HCT116 (cell line): ENCODE measurements at places on chromosomes 3 and 15.
A peak's percentile ranks its signal among the peaks of the same experiment; 100 is the strongest.

GRCh38 chr15:66477011-66477410 is 20.6 kb downstream of the SNAPC5 start:
- no peak for DNase-seq

GRCh38 chr3:134197681-134198261 is 52.9 kb downstream of the RYK start:
- peak; percentile 39 for DNase-seq

DNA sequence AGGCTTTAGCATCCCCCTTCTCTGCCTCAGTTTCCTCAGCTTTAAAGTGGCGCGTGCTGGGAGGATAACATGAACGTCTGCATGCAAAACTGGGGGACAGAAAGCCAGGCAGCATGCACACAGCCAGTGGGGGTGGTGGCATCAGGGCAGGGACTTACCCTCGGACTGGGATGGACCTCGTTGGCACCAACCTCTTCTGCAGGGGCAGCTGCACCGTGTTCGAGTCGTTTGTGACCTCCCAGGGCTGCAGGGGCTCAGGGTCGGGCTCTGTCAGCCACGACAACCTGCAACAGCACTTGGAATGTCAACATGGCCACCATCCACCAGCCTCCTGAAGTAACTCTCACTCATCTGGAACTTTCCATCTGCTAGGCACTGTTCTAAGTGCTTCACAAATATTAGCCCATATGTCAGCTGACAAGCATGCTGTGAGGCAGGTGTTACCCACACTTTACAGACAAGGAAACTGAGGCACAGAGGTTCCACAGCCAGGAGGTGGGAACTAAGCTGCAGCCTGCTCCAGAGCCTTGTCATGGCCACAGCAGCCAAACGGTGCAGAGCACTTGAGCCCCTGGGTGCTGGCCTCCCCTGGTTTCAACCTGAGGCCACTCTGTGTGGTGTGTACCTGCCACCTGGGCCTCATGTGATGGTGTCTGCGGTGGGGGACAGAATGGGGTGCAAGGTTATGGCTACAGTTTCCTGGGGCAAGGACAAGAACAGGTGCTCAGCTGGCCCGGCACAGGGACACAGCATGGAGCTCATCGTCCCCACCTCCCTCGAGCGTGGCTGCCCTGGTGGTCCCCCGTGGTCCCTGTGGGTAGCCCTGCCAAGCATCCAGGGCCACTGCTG is 6.7 kb downstream of the C3orf22 start:
- DNase-seq = no peak

GRCh38 chr15:99436542-99437314 is 129.1 kb upstream of the MEF2A start:
- DNase-seq = no peak

GRCh38 chr3:18883571-18883970 is 264.7 kb upstream of the KCNH8 start:
- no peak for DNase-seq

DNA sequence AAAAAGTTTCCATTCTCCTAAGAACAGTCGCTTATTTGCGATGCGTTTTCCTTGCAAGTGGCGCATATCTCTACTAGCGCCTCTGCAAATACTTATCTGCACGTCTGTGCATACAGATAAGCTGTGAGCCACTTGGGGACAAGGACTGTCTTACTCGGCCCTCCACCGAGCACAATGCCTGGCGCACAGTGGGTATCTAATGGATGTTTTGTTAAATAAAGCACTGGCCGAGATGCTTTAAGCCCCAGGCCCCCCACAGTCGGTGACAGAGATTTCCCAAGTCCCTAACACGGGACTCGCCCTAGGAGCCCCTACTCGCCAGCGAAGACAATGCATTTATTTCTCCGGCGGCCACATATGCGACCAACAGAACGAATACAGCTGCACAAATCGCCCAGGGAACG is 503 bp downstream of the HLTF start:
- DNase-seq = no peak

DNA sequence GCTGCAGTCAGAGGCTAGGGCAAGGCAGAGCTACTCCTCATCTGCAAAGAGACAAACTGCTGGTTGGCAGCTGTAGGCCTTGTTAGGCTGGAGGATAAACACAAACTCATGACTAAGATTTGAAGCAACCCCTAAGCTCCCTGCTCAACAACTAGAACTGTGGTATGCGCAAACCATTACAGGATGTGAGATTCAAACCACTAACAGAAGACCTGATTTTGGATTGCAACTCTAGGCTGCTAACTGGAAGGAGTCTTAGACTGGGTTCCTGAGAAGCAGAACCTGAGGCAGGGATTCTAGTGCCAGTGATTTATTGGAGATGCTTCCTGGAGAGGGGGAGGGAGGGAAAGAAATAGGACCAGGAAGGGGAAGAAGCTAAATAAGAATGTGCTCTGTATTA is 22.5 kb downstream of the CCR4 start:
- no peak for DNase-seq

DNA sequence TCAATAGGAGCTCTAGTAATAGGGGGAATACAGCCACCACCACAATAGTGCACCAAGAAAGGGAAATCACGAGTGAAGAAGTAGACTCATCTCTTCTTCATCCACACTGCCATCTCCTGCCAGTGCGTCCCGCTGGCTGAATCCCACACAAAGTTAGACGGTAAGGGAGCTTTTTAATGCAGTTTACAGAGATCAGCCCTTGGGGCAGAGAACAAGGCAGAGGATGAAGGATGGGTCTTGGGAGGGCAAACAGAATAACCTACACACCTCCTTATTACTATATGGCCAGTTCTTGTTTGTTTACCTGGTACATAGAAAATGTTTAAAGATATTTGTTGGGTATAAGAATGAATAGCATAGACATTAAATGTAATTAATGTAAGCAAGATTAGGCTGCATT is 11.0 kb upstream of the DPH6 start:
- no peak for DNase-seq

DNA sequence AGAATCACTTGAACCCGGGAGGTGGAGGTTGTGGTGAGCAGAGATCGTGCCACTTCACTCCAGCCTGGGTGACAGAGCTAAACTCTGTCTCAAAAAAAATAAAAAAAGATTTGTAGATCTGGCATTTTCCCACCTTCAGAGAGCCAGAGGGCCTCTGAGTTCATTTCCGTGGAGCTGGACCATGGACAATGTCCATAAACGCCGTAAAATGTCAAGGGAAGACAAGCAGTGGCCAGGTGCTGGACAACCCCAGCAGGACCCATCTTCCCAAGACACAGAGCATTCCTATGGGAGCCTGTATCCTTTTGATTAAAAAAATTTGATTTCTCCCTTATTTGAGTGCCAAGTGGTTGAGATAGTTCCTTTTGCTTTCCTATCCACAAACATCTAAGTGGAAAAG is 67.4 kb upstream of the NR2E3 start:
- no peak for DNase-seq

DNA sequence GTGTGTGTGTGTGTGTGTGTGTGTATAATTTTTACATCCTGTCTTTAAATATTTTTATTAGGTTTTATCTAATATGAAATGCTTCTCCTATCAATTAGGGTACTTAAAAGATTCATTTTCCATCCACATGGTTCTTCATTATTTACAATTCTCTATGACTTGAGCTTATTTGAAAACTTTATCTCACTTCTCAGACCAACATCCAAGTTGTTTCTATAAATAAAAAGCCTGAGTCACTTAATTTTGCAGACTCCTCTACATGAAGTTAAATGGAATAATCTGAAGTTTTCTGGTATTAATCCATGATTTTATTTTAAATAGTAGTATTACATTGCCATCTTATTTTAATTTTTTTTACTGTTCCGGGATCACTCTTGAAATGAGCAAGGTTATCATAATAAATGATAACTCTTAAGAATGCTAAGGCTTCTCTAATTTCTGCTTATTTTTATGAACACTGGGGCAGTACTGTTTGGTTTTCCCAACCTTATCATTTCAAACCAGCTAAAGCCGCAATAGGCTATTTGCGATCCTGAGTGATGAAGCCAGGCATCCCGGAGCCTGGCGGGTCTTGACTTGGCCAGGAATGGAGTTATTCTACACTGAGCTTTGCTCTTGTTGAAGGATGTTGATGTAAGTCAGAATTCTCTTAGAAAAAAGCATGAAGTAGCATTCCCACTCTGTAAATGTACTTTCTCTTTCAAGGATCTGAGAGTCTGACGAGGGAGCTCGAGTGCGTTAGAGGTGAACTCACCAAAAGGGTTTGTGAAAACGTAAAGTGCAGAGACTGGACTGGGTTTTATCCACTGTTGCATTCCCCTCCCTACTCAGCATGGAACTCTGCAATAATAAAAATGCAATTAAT is 220.2 kb upstream of the LRTM1 start:
- no peak for DNase-seq

- DNase-seq = no peak
Observed at GRCh38 chr3:188728371-188728896, 443.3 kb upstream of the TPRG1 start.

DNA sequence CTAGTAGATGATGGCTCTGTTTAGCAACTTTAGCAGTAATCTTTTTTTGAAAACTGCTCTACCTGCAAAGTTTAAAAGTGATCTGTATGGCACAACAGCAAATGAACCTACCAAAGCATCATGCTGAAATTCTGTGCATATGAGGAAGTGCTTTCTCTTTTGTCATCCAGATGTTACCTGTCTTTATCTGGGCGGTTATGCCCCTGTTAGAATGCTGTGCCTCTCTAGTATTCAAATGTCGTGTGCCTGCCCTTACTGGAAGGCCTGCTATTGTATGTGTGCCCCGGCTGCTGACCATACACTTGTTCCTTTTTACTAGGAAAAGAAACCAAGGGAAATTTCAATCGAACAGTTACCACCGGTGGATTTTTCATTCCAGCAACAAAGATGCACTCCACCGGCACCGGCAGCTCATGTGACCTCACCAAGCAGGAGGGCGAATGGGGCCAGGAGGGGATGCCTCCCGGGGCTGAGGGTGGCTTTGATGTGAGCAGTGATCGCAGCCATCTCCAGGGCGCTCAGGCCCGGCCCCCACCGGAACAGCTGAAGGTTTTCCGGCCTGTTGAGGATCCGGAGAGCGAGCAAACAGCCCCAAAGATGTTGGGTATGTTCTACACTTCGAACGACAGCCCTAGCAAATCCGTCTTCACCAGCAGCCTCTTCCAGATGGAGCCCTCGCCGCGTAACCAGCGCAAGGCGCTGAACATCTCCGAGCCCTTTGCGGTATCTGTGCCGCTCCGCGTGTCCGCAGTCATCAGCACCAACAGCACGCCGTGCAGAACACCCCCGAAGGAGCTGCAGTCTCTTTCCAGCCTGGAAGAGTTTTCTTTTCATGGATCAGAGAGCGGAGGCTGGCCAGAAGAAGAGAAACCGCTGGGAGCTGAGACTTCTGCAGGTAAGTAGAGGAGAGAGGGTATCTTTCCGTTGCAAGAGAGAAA is 61.6 kb downstream of the TMEM39A start:
- no peak for DNase-seq

DNA sequence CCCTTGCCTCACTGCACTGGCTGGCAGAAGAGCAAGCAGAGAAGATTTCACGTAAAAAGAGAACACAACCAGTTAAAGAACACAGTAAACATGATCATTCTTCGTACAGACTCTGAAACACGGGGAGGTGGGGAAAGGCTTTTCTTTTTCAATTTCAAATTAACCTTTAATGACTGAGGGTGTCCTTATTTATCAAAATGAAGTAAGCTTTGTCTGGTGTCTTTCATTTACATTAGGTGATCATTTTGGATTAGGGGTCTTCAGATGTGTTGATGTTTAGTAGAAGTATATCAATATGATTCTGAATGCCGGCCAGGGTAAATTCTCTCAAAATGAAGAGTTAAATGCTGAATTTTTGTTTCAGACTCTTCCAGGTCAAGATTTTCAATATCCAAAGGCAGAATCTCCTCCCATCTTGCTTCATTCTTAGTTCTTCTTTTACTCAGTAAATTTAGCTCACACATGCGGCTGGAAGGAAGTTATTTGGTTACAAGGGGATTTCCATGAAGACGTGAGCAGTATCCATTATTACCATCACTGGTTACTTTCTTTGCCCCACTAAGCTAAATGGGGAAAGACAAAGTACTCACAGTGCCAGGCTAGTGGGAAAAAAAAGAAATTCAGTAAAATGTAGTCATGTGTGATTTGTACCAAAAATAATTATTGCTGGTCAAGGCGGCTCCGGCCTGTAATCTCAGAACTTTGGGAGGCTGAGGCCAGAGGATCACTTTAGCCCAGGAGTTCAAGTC is 272.2 kb upstream of the NR2F2 start:
- no peak for DNase-seq

DNA sequence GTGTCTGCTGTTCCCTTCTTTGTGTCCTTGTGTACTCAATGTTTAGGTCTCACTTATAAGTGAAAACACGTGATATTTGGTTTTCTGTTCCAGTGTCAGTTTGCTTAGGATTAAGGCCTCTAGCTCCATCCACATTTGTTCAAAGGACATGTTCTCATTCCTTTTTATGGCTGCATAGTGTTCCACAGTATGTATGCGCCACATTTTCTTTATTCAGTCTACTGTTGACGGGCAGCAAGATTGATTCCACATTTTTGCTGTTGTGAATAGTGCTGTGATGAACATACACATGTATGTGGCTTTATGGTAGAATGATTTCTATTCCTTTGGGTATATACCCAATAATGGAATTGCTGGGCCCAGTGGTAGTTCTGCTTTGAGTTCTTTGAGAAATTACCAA is 122.7 kb upstream of the THBS1 start:
- DNase-seq = no peak

GRCh38 chr3:94671078-94671477 is 608.2 kb downstream of the NSUN3 start:
- DNase-seq = no peak

- DNase-seq = no peak
Observed at GRCh38 chr3:141625506-141625905, 112.6 kb upstream of the RNF7 start.

- DNase-seq = no peak
Observed at GRCh38 chr3:195764961-195765706, 44.4 kb downstream of the MUC20 start.

GRCh38 chr3:40317061-40317855 is 7.8 kb downstream of the EIF1B start:
- peak; percentile 60 for DNase-seq

DNA sequence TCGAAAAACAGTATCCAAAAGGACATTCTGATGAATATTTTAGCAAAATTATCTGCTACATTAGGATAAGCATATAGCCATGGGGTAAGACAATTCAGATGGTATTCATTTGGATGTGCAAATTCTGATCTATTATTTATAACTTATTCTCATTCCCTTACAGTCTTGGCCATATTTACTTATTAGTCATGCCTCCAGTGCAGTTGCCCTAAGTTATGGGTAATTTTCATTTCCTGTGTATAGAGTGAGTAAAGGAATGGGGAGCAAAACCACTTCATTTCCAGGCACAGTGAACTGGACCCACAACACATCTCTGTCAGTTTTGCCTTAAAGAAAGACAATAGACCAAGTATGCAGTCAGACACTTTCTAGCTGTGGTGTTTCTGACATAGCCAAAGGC is 134.3 kb downstream of the POLQ start:
- no peak for DNase-seq

GRCh38 chr3:32160706-32161214 is 54.3 kb downstream of the GPD1L start:
- no peak for DNase-seq

DNA sequence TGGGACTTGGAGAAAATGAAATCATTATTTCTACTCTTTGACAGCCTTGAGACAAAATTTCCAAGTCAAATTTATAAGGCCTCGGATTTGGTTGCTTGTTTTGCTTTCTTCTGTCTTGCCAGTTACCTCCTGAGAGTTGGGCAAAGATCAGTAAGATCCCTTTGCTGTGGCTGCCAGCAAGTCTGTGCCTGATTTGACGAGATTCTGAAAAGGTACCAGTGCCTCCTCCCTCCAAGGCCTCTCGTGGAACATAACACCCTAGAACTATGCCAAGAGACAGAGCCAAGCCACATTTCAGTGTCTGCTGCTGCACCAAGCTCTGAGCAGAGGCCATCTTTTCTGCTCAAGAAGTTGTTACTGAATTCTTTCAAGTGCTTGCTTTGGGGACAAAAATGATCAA is 61.0 kb downstream of the GTPBP8 start:
- DNase-seq = no peak
